ENCODE measurements at places on chromosomes 5 and 9.

DNA sequence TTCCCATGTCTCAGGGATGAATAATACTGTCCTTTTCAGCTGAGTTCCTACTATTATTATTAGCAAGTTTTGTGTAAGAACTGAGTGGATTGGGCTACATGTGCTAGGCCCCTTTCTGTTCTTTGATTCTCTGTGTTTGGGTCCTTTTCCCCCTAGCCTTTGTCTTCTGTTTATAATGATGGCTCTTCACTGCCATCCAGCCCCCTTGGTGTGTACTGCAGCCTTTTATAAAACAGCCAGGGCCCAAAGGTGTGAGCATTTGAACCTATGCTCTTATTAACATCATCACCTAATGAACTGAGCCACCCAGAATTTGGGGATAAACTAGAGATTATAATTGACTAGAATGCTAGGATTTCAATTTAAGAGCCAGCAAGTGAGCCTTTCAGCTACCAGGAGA, 52.6 kb downstream of the PLAC8L1 start:
- no peak for DNase-seq

GRCh38 chr9:135962696-135963307, 1.6 kb upstream of the UBAC1 start:
- DNase-seq, result no peak

GRCh38 chr5:10663489-10664179, 97.4 kb downstream of the DAP start:
- no peak for DNase-seq

GRCh38 chr9:93681269-93682154, 105.1 kb downstream of the PHF2 start:
- DNase-seq, result no peak

DNA sequence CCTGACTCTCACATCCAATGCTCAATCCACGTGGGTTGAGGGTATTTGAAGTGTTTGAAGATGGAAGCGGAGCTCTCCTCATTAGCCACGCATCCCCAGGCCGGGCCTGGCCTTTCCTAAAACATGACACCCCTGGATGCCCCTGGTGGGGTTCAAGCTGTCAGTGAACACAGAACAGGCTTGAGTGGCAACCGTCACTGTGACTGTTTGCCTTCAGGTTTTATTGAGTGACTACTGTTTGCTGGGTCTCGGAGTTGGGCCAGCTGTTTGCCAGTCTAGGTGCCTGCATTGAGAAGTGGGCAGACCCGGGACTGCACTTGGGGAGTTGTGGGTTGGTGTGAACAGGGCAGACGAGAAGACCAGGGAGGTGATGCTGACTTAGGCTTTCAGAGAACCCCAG, 7.8 kb upstream of the OLFM1 start:
- DNase-seq, result no peak

DNA sequence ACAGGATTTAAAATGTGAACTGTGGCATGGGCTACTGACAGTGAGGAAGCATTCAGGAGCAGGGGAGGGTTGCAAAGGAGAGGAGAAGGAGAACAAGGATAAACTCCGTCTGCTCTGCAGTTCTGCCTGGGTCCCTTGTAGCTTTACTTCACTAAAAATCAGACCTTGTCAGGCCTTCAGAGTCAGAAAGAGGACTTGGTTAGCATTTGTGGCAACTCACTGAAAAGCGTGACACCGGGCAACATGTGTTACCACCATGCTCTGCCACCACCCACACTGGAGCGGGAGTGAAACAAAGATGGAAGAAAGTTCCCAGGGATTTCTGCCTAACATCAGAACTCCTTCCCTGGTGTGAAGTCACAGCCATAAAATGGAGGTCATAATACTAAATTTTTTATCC, 19.3 kb downstream of the FYB1 start:
- DNase-seq, result no peak
